ENCODE measurements at places on chromosomes 12 and 14.
A peak's percentile ranks its signal among the peaks of the same experiment; 100 is the strongest.

- no peak for DNase-seq
Measured at GRCh38 chr14:89779707-89780106, 174.8 kb downstream of the EFCAB11 start.

DNA sequence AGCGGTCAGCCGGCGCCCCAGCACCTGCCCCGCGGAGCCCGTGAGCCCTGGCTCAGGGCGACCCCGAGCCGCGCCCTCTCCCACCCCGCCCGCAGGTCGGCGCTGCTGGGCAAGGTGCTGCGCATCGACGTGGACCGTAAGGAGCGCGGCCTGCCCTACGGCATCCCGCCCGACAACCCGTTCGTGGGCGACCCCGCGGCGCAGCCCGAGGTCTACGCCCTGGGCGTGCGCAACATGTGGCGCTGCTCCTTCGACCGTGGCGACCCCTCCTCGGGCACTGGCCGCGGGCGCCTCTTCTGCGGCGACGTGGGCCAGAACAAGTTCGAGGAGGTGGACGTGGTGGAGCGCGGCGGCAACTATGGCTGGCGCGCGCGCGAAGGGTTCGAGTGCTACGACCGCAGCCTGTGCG is 14.4 kb downstream of the HHIPL1 start:
- no peak for DNase-seq

DNA sequence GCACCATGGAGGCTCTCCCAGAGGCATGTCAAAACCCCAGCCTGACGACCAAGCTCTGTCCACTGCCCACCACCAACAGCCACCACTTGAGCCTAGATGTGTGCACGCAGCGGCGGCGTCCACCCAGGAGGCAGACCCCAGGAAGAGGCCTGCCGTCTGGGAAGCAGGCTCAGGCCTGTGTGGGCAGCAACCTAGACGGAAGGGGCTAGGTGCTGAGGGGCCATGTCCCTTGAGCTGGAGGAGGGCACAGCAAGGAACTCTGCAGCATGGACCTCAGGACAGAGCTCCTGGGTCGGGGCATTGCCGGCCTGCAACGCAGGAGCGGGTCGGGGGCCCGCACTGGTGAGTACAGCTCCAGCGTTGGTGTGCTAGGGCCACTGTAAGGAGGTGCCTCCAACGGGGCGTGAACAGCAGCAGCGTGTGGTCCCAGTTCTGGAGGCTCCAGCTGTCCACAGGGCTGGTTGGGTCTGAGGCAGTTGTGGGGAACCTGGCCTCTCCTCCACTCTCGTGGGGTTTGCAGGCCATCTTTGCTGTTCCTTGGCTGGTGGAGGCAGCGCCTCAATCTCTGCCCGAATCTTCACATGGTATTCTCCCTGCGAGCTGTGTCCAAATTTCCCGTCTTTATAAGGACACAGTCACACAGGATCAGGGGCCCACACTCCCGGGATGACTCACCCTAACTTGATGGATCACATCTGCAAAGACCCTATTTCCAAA is 20.5 kb downstream of the ZBTB42 start:
- DNase-seq, result no peak

- DNase-seq, result no peak
Measured at GRCh38 chr12:64747695-64748094, 11.5 kb downstream of the GNS start.

- no peak for DNase-seq
Measured at GRCh38 chr14:25411781-25412757, 362.1 kb upstream of the STXBP6 start.

DNA sequence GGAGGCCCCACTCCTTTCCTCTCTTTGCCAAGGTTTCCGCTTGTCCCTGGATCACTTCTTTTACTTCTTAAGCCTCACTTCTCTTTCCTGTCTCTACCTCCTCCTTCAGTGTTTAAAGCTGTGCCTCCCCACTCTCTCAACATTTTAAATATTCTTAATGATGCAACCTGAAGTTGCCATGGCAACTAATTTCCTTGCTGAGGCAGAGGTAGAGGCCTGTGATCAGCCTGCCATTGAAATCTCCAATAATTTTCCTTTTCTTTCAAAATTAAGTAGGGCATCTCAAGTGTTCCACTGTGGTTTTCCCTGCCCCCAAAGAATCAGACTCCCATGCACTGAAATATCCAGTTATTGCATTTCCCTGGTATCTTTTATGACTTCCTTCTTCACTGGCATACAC is 108.6 kb upstream of the VRK1 start:
- DNase-seq, result no peak

- no peak for DNase-seq
Measured at GRCh38 chr12:64125913-64126312, 96.2 kb downstream of the KICS2 start.

DNA sequence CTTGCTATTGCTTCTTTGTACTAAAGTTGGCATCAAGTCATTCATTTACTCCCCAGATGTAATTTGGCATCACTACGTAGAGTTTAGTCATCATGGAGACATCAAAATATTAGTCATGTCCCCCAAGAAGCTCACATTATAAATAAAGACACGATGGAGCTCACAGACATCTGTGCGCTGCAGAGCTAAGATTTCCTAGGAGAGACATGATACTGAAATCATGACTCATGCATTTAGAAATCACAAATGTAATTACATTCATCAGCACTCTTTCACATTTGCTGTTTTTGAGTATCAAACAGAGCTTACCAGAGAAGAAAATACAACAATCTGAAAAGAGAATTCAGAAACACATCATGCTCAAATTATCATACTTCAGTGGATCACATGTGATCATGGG is 169.8 kb downstream of the LRIG3 start:
- no peak for DNase-seq

- DNase-seq, result no peak
Measured at GRCh38 chr12:16449459-16449858, 102.0 kb downstream of the MGST1 start.

- DNase-seq, result no peak
Measured at GRCh38 chr12:100528471-100529127, 44.9 kb upstream of the GAS2L3 start.

- no peak for DNase-seq
Measured at GRCh38 chr12:100484183-100484886, 10.7 kb downstream of the NR1H4 start.

DNA sequence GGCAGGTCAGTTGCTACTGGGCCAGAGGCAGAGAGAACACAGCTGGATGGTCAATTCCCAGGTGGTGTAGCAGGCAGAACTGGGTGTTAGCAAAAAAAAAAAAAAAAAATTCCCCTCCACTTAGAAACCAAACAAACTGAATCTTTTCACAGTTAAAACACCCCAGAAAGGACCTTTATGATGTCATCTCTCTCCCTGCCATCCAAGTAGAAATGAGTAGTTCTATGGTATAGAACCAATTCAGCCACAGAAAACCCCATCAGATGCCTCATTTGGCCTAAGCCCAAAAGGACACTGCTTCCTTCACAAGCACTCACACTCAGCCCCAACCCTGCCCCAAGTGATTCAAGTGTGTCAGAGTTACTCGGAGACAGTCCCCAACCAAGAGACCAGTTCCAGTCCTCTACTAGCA is 230.8 kb downstream of the DPF3 start:
- DNase-seq, result no peak

GRCh38 chr12:115413626-115414025 is 729.7 kb upstream of the TBX3 start:
- no peak for DNase-seq

DNA sequence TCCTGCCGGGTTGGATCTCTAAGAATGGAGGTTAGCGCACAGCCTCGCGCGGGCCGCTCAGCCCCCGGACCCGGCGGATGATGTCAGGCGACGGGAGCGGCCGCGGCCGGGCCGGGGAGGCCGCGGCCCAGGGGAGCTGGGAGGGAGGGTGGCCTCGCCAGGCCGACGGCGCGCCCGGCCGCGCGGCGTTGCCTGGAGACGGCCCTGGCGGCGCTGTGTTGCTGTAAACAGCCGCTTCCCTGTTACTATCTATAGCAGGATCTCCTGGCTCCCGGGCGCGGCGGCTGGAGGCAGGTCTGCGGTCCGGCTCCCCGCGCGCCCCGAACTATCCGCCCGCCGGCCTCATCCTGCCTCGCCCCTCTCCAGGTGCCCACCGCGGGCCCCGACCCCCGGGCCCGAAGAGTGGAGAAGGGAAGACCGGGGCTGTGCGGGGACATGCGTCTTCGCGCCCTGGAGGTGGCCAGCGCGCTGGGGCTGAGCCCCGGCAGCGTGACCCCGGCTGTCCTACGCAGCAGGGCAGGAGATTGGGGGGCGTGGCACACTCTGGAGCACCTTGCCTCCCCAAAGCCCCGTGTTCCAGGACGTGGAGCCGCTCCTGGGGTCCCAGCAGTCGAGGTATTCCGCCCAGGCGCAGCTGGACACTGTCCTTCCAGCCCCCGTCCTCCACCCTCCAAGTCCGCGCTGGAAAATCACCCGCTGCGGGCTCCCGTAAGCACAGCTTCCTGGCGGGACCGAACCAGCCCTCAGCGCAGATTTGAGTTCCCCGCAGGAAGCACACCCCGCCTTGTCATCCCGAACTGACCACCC is 1.4 kb upstream of the FOS start:
- DNase-seq, result peak; percentile 31

- no peak for DNase-seq
Measured at GRCh38 chr14:91284146-91284790, 39.8 kb upstream of the GPR68 start.

GRCh38 chr12:41202051-41202450 is 13.9 kb downstream of the PDZRN4 start:
- DNase-seq, result no peak

GRCh38 chr12:4482936-4483335 is 37.3 kb upstream of the FGF6 start:
- DNase-seq, result no peak

DNA sequence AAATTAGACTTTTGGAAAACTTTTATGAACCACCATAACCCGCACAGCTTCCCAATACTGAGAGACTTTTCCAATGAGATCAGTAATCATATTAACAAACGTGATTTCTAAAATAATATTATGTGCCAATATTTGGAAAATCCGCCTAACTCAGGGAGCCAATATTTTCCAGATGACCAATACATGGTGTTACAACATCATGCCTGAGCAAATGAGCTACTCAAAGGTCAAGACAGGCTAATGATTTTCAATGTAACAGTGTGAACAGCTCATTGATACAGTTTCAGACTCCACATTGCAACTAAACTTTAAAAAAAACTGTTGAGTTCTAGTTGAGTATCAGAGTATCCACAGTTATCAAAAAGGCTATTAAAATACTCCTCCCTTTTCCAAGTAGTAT is 46.8 kb downstream of the RNF34 start:
- DNase-seq, result no peak

DNA sequence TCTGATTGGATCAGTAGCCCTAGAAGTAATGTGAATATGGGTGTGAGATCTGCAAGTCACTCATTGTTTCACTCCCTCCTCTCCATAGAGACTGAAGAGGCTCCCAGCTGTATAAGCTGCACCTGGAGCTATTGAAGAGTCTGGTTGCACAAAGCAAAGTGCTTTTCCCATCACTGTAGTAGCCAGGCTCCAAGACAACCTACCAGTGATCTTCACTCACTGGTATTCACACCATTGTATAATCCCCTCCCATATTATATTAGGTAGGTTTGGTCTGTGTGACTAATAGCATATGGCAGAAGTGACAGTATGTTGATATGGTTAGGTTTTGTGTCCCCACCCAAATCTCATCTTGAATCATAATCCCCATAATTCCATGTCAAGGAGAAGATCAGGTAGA is 64.4 kb downstream of the ZFC3H1 start:
- DNase-seq, result no peak

GRCh38 chr12:93380480-93381121 is 2.9 kb downstream of the NUDT4 start:
- no peak for DNase-seq

DNA sequence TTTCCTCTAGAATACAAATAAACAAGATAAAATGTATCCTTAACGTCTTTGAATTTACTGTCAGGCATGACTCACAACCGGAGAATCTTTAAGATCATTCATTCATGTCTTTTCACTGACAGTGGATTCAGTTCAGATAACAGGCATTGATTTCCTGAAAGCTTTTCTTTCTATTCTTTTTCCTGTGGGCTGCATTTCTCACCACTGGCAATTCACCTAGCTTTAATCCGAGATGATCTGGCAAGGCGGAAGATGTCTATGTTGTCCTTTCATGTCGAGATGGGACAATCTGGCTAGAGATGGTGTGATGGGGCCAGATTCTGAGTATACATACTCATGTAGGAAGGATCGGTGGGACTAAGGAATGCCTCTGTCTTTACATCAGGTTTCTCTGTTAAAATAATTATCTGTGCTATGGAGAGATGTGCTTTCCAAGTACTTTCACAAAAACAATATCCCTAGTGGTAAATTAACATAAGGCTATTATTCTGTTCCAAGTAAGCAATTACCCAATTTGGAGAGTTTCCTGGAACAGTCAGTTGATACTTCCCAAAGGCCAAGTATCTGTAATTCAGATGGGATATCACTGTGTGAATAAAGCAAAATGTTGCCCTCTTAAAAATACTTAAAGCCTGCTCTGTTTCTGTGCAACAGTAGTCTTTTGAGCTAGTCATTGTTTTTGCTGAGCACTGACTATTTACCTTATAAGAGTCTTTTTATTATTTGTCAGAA is 17.8 kb downstream of the ACSS3 start:
- no peak for DNase-seq

GRCh38 chr12:129152351-129153104 is 299.2 kb downstream of the GLT1D1 start:
- no peak for DNase-seq

DNA sequence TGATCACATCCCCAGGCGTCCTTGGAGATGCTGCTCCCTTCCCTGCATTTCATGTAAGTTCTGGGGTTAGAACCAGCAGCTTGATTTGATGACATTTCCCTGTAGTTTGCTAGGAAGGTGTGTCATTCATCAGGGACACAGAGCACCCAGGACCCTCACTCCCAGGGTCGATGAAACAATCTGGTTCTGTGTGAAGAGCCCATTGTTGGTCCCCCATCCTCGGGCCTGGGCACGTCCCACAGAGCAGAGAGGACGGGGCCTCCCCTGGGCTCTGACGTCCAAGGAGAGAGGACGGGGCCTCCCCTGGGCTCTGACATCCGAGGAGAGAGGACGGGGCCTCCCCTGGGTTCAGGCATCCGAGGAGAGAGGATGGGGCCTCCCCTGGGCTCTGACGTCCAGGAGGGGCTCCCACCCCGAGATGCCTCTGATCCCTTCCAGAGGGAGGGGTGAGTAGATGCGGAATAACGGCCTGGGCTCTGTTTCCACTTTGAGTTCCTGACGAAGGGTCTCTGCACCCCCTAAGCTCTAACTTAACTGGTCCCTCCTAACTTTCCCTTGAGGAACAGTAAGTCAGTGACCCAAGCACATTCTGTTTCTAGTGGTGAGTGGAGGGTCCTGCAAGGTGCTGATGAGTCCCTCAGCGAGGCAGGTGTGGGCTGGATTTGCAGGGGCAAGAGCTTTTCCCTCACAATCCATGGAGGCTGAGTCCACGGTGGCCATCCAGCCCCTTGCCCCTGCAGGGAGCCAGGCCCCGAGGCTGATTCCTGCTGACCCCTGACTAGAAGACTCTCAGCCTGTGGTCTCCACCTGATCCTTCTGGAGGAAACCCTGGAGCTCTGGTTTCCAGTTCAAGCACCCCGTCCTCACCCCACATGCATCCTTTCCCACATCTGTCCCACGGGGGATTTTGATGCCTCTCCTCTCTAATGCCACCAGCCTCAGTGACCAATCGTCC is 35.5 kb upstream of the SFSWAP start:
- DNase-seq, result no peak

Data from stimulated activated CD8-positive, alpha-beta memory T cell treated with anti-CD3 and anti-CD28 coated beads, Interleukin-7, amount 100 ng/mL, for 1 hour (primary cell).